ENCODE measurements at places on chromosomes 7 and 10.
A peak's percentile ranks its signal among the peaks of the same experiment; 100 is the strongest.

- DNase-seq: peak; percentile 19
Measured at GRCh38 chr7:137209151-137209817, 134.2 kb downstream of the PTN start.

- no peak for DNase-seq
Measured at GRCh38 chr10:10800961-10801360, 216.7 kb upstream of the CELF2 start.

- DNase-seq: peak; percentile 73
Measured at GRCh38 chr10:117631276-117632145, 89.0 kb downstream of the EMX2 start.

DNA sequence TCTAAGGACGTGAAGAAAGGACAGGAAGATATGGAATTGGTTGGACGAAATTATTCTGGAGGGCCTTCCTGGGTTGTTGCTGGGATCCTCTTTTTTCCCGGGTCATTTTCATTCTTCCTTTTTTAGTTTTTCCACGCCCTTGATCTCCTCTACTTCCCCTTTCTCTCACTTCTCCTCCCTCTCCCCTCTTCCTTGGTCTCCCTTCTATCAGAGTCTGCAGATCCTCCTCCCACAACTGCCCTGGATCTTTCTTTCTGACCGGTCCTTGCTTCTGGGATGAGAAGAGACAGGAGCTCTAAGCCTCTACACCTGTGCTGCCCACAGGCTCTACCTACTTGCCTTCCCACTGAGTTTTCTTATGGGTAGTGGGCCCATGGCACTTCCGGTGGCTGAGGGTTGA lies 103.7 kb upstream of the RELN start:
- no peak for DNase-seq

DNA sequence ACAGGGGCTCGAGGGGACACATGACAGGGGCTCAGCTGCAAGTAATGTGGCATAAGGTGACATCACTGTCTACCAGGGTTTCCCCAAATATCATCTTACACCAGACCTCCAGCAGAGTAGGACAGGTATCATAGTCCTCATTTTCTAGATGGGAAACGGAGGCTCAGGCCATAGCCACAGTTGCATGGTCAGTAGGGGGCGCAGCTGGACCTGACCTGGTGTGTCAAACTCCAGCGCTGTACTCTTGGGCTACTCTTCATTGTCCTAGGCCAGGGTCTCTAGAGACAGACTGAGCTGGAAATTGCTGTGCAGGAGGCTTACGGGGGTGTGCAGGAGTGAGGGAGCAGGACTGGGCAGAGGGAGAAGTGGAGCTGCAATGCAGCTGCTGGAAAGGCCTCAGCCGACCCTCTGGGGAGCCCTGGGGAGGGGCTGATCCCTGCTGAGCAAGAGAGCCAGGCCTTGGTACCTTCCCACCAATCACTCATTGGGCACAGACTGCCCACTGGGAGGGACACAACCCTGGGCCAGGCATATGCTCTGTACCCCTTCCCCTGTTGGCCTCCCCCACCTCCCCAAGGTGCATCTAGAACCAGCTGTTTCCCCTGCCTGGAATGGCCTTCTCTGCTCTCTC lies 89.9 kb downstream of the CDH23 start:
- DNase-seq: no peak

All from muscle of back (tissue), 13 donors.